SIG-M5 (cell line): ENCODE measurements at places on chromosomes 4 and X.

- no peak for DNase-seq
These were observed 483.6 kb downstream of the SH2D1A start for GRCh38 chrX:124829930-124830329.

GRCh38 chr4:127045861-127046260 lies 586.9 kb upstream of the INTU start:
- no peak for DNase-seq

DNA sequence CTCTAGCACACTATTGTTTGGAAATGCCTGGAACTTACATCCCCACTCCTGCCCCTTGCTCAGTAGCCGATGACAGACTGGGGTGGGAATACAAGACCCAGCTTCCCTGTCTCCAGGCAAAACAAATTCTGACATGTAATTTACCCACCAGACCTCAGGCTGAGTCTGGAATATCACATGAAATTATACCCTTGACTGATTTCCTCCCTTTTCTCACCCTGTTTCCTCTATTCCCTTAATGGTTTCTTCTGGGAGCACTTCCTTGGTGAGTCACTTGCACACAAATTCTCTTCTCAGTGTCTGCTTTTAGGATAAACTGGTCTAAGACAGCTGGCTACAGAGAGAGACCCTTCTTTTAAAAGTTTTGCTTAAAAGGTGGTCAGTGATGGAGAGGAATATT lies 65.8 kb upstream of the DIPK2B start:
- DNase-seq, result no peak

DNA sequence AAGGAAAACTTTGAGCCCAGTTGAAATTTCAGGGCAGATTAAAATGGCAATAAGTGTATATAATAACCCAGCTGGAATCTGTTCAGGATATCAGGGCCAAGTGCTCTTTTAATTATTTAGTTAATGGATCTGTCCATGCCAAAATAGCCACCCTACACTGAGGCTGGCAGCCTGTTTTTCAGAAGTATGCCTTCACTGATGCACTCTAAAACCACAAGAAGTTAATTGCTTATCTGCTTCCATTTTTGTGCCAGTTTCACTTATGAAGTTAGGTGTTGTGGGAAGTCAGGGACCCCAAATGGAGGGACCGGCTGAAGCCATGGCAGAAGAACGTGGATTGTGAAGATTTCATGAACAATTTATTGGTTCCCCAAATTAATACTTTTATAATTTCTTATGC lies 960.3 kb downstream of the C4orf33 start:
- no peak for DNase-seq

DNA sequence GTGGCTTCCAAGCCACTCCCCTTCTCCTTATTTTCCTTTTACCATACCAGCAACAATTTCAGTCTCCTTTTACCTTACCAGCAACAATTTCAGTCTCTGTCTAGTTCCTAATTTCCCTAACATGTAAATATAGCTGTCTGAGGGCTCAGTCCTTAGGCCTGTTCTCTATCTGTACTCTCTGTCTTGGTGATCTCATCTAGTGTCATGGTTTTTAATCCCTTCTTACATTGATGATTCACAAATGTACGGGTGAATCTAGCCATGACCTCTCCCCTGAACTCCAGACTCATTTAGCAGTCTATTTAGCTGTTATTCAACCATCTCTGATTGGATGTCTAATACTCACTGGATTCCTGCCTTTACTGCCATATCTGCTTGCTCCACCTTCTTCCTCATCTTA lies 7.2 kb downstream of the IL15 start:
- no peak for DNase-seq

DNA sequence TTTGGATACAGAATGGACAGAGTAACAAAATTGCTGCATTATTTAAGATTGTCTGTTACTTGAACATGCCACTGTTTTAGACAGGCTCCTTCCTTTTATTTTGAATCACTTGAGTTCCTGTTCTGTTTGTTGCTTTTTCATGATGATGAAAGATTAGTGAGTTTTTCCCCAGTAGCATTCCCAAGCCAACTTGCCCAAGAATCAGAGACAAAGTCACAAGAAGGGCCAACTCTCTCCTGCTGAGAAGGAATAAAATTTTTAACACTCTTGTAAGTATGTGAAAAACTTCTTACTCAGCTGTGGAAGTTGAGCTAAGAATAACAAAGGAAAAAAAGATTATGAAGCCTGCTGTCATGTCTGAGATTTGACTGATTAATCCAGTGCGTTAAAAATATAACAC lies 104.2 kb downstream of the KLHL8 start:
- DNase-seq, result no peak

GRCh38 chrX:47643926-47644325 lies 6.4 kb downstream of the ELK1 start:
- DNase-seq, result no peak

DNA sequence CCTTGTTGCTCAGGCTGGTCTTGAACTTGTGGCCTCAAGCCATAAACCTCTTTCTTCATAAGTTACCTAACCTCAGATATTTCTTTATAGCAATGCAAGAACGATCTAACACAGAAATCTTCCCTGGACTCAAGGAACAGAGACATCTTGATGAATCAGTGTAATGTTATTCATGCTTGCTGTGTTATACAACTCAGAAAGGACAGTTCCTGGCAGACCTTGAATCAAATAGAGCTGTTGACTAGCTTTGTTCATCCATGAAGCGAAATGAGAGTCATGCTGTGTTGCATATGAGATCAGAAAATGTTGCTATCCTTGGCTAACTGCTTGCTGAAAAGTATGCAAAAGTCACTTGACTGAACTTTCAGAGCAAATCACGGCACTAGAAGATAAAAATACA lies 72.6 kb upstream of the ARHGAP24 start:
- no peak for DNase-seq

DNA sequence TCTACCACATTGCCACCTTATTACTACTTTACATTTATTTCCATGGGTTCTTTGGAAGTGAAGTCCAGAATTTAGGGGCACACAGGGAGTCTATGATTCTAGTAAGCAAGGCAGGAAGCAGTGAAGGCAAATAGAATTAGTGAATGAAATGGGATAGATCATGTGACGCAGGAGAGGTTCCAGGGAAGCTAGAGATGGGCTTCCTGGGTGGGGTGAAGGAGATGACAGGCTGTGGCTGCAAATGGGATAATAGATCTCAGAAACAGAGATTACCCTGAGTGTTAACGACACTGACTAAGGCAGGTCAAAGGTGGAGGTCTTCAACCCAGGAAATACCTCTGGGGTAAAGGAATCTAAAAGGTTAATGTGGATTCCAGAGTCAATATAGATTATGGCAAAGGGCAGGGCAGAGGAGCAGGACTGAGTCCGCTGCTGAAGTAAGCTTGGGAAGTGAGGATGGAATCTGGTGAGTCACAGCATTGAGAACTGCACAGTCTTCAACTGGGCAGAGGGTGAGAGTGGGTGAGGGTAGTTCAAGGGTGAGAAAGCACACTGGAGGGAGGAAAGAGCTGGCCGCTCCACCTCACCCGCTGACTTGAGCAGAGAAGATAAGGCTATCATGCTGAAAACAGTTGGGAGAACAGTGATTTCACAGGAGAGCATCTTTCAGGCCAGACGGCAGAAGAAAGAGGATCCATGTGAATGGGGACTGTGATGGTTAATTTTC lies 70.8 kb downstream of the ANXA3 start:
- no peak for DNase-seq

DNA sequence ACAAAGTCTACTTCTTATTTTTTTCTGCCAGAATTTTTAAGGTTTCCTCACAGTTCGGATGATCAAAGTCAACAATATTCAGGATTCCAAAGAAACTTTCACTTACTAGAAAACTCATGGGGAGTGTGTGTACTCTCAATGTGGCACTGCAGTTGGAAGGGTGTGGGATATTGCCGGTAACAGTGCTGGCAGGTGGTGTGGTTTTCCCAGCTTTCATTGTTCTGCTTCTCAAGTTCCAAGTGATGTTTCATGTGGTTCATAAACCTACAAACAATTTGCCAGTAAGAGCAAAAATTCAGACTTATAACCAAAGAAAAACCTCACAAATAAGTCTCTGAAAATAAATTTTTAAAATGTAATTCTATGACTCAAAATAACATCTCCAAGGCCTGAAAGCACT lies 39.8 kb downstream of the ZNF280C start:
- no peak for DNase-seq

- DNase-seq, result no peak
These were observed 1502.1 kb upstream of the ADGRL3 start for GRCh38 chr4:59698041-59698440.

GRCh38 chr4:19971829-19972228 lies 279.9 kb upstream of the SLIT2 start:
- DNase-seq, result no peak

DNA sequence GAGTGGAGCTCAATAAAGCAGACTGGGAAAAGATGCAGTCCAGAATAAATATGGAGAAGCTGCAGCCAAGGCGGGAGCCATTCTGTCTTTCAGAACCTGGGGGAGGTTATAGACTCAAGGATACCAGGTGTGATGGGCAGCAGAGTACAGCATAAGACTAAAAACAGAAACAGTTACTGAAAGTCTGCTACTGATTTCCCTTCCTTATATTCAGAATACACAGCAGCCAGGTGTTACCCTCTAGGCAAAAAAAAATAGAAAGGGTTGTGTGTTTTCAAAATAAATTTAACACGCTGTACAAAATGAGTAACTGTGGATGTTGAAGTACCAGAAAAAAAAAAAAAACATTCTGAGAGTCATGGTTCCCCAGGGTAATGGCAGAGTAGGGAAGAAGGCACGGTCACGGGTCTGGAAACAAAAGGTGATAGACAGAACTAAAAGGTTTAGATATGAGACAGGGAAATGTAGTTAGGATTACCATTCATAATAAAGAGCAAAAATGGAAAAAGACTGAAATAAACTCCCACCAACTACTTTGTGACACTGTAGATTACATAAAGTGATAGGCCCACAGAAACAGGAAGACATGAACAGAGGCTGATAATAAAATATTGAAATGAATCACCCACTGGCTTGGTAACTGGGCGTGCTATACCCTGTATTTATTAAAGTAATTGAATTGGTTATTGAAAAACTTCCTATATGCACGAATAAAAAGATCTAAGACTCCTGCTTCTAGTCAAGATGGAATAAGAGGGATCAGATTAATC lies 10.8 kb upstream of the HHIP start:
- DNase-seq, result no peak

- DNase-seq, result no peak
These were observed at the start of gene FAAH2 for GRCh38 chrX:57286507-57287251. TSS of gene FAAH2 (plus strand) at chrX:57286706. CDS start at chrX:57286826, 120 bp downstream.

- DNase-seq, result no peak
These were observed 46.3 kb upstream of the LONRF3 start for GRCh38 chrX:118928151-118928550.

DNA sequence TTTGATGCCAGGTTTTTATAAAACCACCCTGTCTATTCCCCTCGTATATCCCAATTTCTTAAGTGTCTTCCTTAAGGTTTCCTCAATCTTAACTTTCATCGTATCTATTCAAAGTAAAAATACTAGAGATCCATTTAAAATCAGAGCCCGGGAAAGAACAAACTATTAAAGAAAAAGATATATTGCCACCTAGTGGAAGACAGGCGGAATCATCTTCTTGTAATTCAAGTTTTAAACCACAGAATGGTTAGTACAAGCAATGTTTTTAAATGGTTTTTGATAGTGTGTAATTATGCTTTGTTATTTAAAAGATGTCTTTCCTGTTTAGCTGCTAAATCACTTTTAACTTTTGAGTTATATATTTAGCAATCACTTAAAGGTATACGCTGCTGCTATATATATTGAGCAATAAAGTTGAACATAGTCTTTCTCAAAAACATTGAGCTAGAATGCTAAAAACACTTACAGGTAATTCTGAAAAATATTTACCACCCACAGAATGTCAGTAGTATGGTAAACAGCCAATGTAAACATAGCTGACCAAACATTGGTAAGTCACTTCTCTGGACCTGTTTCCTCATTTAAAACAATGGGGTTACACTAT lies 18.2 kb downstream of the PRDM8 start:
- DNase-seq, result no peak

DNA sequence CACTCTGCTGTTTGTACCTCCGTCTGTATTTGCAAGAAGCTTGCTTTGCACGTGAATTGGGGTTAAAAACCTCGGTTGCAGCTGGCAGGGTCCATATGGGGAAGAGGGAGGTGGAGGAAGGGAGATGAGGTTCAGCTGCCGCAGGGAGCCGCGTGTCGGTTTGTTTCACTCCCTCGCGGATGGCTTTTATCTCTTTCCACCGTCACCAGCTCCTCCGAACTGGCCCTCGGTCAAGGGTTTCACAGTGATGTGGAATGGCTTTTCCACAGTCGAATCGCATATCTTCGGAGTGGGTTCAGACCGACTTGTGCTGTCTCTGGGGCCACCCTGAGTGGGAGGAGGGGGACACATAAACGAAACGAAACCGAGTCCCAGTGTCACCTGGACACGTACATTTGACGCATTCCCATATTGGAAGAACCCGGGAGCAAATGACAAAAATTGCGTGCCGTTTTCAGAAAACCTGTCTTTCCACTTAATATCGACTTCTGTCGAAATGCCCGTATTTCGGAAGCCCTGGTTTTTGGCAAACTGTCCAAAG lies 929 bp downstream of the ZBTB33 start:
- DNase-seq, result no peak

GRCh38 chrX:13955095-13955647 lies 74.5 kb downstream of the GEMIN8 start:
- DNase-seq, result no peak
